ENCODE measurements at places on chromosomes 3 and 15.
A peak's percentile ranks its signal among the peaks of the same experiment; 100 is the strongest.

DNA sequence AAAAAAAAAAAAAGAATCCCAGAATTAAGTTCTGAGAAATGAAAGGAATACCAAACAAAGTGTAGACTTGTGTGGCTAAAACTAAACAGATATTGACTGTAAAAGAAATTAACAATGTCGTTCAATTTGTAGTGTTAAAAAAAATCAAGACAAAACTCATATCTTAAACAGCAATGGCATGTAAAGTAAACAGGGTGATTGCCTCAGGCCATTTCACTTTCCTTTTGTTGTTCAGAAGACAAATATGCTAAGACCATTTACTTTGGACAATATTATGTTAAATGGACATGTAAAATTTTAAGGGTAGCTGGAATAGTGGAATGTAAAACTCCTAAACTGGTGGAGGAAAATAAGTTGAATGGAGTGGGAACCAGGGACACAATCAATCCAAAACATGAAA, 139.1 kb downstream of the RTP4 start:
- DNase-seq = no peak

DNA sequence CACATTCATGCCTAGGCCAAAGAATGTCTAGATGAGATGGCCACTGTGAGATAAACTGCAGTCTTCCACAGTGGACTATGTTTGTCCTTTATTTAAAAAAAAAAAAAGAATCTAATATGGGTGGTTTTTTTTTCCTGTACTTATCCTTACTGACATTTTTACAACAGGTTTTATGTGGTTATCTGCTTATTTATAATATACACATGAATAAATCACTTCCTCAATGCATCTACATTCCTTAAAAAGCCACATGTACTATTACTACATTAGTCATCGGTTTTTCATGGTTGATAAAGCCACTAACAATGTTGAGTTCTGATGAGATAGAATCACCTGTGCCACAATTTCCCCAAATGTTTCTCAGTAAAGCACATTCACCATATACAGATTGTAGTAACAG, 341.3 kb upstream of the THBS1 start:
- peak; percentile 61 for DNase-seq

DNA sequence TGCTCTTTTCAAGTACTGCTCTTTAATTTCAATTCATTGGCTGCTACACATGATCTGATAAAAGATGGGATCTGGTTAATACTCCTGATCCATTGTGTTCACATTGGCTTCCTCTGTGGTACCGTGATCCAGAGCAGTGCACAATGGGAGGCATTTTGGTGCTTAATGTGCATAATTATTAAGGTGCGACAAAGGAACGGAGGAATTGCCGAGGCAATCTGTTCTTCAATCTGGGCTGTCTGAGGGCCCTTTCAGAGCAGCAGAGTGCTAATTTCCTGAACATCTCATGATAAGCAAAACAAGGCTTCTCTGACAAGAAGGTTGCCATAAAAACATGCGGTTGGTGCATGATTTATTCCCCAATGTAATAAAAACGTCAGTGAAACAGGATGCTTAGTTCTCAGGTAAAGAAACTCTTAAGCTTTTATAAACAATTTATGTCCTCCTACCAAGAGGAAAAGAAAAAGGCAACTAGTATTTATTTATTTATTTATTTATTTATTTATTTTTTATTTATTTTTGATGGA, 64.0 kb upstream of the EPHA3 start:
- DNase-seq = no peak

DNA sequence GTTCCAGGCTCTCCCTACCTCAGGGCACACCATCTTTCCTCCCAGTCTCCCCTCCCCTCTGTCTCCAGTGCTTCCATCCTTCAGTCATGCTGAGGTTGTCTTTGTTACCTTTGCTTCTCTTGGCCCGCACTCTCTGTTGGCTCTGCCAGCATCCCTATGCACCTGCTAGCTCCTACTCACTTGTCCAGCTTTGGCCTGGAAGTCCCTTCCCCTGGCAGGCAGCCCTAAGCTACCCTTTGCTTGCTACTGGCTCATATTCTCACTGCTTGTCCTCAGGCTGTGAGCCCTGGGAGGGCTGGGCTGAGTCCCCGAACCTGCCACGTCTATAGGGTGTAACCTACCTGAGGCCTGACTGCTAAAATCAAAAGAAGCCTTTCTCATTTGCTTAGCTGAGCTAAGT, 122.7 kb downstream of the PGPEP1L start:
- no peak for DNase-seq

GRCh38 chr3:171356251-171356650, 104.0 kb downstream of the TNIK start:
- DNase-seq = peak; percentile 23

DNA sequence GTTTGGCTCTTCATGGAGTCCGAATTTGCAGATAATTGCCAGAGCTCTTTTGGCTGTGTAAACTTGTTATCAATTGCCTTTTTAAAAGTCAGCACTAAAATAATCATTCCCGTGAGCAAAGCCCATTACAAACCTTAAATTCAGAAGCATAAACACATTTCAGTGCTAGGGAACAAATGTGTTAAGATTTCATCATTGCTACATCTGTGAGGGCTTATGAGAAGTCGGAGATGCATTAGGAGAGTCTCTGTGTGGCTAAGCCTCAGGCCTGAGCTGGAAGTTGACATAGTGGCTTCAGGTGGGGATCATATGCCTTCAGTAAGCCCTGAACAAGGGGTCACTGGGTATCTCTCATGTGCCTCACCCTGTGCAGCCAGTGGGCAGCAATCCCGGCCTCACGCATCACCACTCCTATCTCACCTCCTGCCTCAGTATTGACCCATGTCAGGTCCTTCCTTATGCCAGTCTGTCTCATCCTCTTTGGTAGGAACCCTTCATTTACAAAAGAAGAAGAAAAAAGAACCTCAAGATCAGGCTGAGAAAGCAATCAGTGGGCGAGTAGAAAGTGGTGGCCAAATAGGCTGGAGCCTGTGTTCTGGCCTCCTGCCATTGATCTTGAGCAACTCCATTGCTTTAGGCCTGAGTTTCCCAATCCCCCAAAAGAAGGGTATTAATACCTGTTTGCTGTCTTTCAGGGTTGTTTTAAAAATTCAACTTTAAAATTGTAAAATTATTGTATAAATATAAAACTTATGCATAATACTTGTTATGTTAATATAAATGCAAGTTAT, 233.5 kb downstream of the IL20RB start:
- DNase-seq = peak; percentile 7

GRCh38 chr15:32691689-32692038, 26.1 kb upstream of the GREM1 start:
- DNase-seq = no peak

DNA sequence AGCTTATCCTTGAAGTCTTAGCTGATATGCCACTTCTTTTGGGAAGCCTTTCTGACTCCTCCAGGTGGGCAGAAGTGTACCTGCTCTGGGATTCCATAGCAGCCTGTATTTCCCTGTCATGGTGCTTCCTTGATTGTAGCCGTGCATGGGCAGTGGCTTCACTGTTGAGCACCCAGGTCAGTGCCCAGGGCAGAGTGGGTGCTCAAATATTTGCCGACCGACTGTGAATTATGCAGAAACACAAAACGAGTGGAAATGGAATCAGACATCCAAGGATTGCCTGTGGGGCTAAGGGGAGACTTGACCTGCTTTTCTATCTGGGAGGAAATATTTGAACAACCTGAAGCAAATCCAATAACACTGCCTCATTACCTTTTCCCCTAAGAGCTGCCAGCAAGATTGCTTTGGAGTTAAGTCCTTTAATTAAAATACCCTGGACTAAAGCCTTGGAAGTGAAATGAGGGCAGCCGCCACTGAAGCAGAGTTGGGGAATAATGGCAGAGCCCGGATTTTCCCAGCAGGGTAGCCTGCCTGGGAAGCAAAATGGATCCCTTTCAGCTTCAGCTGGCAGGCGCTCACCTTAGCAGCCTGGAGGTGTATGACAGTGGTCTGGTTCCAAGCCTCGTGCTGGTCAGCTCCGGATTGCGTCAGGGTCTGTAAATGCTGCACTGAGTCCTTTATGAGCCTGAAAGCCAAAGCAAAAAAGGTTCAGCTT, 14.9 kb downstream of the ACOX2 start:
- no peak for DNase-seq

DNA sequence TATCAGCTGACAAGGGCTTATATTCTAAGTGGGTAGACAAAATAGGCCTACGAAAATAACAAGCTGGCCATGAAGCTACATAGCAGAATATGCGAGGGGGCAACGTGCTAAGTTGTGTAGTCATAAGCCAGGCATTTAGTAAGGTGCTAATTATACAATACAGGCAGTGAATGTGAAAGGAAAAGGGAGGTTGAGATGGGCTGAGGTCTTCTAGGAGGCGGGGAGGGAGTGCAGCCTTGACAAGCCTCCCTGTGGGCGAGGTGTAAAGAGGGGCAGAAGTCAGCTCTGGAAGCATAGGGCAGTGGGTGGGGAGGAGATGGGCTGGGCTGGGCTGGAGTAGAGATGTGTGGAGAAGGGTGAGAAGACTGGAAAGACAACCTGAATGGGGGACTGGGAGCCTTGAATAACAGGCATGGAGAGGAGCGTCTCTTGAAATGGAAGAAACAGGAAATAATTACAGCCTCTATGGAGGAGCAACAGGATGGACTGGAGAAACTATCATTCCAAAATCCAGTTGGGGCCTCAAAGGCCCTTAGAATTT, 1.2 kb downstream of the TIGIT start:
- no peak for DNase-seq

DNA sequence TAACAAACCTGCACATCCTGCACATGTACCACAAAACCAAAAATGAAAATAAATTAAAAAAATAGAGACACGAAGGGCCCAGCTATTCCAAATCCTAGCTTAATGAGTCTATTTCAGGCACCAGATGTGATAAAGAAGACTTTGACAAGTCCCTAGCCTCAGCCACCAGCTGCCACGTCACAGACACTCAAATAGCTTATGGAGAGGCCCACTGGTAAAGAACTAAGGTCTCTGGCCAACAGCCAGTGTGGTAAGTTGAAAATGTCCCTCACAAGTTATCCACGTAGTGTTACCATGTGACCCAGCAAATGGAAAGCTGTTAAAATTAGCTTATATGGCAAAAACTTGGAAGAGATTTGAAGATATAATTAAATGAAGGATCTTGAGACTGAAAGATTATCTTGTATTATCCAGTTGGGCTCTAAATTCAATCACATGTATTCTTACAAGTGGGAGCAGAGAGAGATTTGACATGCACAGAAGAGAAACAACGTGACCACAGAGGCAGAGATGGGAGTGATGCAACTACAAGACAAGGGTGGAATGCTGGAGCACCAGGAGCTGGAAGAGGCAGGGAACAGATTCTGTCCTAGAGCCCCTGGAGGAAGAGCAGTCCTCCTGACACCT, 10.9 kb downstream of the ACSBG1 start:
- DNase-seq = peak; percentile 11

- DNase-seq = no peak
Measured at GRCh38 chr15:80049046-80049445, 10.4 kb upstream of the ZFAND6 start.

DNA sequence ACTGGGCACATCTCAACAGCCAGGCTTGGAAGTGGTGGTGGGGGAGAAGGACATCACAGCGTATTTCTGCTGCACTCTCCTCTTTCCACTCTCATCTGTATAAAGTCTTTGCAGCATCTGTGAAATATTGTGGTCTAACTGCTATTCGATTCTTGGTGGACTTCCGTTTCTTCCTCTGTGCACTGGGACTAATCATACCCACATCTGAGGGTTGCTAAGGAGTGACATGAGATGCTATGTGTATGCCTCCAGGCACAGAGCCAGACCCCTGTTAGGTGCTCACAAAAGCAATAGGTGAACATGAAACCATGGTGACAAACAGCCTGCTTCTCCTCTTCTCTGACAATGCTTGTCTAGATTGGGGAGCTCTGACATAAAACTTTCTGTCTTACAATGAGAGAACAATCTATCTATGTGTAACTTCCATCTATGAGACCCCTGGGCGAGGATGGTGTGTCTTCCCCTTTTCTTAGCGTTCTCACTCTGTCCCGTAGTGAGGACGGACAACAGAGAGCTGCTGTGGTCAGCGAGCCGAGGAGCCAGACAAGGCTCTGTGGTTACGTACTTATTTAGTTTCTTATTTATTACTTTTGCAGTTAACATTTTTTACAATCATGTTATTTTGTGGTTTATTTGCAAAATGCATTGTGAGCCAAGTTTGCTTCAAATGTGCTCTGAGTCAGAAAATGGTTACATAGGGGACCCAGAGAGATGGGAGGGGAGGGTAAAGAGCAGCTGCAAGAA, 196.7 kb upstream of the TPRG1 start:
- peak; percentile 85 for DNase-seq

DNA sequence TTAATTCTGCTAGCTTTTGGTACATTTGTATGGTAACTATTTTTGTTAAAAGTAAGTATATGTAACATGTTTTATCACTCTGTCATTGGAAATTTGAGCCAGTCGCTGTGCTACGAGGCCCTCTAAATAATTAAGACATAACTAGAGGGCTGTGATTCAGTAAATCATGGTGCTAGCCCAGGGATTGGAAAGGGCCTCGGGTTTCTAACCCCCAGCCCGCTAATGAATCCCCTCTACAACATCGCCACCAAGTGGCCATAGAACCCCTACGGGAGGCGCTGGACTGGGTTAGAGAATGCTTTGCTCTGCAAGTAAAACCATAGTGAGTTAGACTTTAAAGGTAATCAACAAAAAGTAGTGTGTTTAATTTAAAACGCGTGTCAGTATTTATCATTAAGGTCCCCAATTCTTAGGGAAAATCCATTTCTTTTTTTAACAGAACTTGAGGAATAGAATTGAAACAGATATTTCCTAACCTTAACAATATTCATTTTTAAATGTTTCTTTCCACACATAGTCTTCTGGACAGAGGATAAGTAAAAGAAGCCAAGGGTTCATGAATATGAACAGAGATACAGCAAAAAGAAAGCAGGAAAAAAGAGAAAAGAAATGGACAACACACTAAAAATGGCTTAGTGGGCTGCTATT, 744.7 kb downstream of the EPHA3 start:
- peak; percentile 1 for DNase-seq

DNA sequence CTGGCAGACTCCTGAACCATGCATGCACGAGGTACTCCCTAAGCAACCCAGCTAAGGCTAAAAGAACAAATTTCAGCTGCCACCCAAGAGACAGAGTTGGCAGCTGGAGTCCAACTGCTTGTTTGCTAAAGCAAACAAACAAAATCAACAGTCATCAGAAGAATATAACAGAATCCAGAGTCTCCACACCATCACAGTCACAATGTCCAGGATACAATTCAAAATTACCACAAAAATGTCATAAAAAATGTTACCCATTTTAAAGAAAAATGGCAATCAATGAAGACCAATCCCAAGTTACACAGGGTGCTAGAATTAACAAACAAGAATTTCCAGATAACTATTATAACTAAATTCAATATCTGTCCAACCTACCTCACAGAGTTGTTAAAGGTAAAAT, 42.9 kb downstream of the RFTN1 start:
- no peak for DNase-seq

GRCh38 chr3:59749291-59749690, 699.5 kb upstream of the CFAP20DC start:
- peak; percentile 57 for DNase-seq

DNA sequence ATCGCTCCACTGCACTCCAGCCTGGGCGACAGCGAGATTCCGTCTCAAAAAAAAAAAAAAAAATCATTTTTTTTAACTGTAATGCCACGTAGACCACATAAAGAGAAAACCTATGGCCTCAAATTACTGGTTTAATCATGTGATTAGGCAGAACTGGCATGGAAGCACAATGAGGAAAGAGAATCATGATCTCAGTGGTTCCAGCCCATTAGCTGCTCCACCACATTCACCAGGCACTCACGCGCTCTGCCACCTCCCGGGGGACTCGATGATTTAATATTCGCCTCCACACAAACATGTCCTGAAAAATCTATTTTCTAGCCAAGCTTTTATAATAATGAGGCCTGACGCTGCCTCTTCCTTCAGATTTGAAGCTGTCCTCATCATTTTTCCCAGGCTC, 204.7 kb downstream of the TBL1XR1 start:
- DNase-seq = peak; percentile 55
